ENCODE measurements at places on chromosomes 5 and 9.

GRCh38 chr9:68805890-68806517, 101.0 kb downstream of the PIP5K1B start:
- DNase-seq, result no peak

DNA sequence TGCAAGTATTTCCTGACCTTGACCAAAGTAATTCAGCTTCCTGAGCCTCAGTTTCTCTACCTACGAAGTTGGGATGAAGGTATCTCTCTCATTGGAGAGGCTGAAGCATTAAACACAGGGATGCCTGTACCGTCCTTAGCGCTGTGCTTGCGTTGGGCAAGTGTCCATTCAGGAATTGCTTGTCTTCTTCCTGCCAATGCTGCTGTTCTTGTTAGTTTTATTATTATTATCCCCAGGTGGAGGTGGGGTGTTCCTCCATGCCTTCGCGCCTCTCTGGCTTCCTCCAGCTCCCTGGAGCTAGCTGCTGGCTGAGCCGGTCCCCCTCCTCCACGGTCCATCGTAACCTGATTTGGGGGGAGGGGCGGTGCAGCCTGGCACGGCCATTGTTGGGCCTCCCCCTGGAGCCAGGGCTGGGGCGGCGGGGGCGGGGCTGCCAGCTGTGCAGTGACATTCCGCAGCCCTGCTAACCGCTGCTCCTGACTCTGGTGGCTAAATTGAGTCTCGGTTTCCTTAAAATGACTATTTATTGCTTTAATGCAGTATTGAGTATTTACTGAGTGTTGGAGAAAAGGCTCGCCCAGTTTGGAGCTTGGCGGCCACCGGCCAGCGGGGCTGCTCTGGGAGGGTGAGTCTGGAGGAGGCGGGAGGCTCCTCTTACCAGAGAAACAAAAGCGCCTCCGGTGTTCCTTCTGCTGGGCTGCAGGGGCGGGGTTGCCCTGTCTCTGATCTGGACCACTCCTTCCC, 51.3 kb downstream of the LMX1B start:
- no peak for DNase-seq

- DNase-seq, result no peak
Measured at GRCh38 chr5:121872856-121873255, 21.2 kb downstream of the FTMT start.

GRCh38 chr5:18091142-18091541, 456.9 kb downstream of the TAF11L14 start:
- no peak for DNase-seq

DNA sequence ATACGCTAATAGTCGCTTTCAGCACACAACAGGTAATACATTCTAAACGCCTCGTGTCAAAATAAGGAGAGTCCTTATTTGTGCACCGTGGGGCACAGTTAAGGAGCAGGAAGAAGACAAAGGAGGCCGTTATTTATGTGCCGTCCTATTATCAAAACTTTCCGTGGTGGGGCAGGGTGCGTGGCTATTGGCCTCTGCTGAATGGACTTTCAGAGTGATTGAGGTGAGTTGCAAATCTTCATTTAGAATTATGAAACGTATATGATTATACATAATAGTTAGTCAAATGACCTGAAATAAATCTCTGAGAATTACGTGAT, 833 bp downstream of the C5orf24 start:
- no peak for DNase-seq

DNA sequence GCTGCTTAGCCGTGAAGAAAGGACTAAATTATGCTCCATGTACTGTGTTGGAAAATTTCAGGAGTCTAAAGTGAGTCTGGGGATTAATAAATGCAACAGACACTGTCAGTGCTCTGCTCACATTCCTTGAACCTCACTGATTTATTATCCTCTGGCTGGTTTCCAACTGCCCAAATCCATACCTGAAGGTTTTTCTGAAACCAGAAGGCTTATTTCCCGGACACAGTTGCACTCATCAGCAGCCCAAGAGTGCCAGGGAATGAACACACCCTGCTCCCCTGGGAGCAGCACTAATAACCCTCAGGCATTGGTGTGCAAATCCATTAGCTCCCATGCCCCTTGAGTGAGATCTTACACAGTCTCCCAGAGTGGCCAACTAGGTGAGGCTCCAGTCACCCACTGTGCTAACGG, 38.7 kb downstream of the F2R start:
- DNase-seq, result no peak

GRCh38 chr5:97838214-97838613, 655.2 kb upstream of the RIOK2 start:
- no peak for DNase-seq

DNA sequence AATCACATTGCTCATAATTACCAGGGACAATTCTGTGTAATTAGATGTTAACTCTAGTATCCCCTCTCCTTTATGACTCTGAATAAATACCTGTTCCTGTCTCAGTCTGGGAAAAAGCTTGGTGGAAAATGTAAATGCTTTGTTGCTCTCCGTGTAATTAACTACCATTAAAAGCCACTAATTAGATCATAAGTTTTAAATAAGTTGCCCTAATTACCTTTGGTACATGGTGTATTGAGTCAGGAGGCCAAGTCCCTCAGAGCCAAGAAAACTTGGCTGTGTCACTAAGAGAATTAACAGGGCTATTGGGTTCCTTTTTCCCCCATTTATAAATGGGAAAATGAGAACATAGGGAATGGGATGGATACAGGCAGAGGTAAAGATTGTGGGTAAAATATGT, 617.6 kb downstream of the TLR4 start:
- DNase-seq, result no peak

GRCh38 chr9:81621118-81621517, 68.2 kb downstream of the TLE1 start:
- DNase-seq, result no peak

DNA sequence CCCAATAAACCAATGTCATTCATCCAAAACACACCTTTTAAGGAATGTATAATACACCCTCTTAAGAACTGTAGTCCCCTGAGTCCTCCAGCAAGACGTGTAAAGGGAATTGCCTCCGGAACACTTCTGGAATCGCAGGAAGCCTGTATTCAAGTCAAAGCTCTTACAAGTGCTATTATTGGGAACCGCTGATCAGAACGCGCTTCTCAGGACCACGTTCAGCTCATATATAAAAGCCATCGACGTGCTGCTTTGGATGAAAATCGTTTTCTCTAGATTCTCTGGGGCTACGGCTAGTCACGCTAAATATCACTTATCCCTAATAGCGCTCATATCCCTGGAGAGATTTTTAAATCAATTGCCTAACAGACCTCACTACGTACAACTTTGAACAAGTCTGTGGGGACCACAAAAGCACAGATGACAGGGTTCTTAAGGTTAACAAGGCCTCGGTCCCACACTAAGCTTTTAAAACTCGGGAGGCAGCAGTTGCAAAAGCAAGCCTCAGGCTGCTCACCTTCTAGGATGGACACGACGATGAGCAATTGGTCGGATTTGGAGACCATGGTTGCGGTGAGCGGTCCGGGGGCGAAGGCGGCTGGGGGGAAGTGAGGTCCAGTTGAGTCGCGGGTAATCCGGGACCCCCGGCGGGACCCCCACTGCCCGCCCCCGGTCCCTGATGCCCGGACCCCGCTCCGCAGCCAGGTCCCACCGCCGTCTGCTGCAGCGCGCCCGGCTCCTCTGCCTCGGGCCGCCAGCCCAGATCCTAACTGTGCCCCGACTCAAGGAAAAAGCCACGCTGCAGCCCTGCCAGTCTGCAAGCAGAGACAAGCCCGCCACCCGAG, 548 bp downstream of the CEP120 start:
- no peak for DNase-seq

DNA sequence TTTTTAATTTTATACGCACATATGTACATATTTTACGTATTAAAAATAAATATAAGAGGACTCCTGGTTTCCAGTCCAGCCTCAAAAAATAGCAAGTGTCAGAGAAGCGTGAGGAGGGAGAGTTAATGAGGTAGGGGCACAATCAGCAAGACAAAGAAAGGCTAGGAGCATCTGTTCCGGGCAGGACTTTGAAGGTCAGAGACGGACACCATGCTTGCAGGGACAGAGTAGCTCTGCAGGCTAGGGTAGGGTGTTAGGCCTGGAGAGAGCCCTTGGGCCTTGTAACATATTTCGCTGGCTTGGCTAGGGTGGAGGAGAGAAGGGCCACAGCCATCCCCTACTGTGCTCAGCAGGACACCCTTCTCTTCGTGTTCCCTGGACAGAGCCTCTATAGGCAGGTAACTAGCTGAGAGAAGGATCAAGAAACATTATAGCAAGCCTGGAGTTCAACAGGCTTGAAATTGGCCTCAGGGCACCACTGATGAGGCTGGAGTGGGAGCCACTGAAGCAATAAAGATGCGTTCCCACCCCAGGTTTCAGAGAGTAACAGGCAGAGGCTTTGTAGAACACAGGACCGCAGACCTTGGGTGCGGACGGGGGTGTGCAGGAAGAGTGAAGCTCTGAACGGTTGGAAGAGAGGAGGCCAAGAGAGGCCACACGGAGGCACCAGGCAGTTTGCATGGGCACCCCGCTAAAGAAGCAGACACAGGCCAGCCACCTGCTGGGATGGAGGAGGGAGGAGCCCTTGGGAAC, 9.7 kb upstream of the IPPK start:
- no peak for DNase-seq

DNA sequence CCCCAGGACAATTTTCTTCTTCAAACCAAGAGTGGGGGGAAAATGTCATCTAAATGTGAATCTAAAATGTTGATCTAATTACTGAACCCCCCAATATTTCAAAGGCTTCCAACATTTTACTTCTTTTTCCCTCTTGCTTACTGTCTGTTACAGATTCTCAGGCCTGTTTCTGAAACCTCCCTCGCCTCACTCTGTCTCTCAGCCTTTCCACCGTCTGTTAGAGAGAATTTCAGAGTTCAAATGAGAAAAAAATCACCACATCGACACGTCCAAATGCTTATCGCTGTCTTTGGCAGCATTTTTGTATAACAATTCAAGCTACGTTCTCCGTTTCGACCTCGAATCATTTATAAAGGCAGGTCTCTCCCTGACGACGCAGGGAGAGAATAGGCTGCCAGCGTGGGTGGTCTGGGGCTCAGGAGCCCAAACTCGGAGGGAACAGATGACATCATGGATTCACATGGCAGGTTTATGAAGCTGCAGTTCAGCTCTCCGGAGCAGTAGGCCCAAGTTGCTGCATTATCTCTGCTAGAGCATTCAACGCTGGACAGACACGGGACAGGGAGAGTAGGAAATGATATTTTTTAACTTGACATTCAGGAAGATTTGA, 139.8 kb downstream of the GAS1 start:
- no peak for DNase-seq

GRCh38 chr9:3398232-3398648, 127.6 kb downstream of the RFX3 start:
- DNase-seq, result no peak

- DNase-seq, result no peak
Measured at GRCh38 chr5:138837160-138837559, 38.0 kb downstream of the LRRTM2 start.

- no peak for DNase-seq
Measured at GRCh38 chr5:157049605-157050004, 9.3 kb downstream of the HAVCR1 start.

DNA sequence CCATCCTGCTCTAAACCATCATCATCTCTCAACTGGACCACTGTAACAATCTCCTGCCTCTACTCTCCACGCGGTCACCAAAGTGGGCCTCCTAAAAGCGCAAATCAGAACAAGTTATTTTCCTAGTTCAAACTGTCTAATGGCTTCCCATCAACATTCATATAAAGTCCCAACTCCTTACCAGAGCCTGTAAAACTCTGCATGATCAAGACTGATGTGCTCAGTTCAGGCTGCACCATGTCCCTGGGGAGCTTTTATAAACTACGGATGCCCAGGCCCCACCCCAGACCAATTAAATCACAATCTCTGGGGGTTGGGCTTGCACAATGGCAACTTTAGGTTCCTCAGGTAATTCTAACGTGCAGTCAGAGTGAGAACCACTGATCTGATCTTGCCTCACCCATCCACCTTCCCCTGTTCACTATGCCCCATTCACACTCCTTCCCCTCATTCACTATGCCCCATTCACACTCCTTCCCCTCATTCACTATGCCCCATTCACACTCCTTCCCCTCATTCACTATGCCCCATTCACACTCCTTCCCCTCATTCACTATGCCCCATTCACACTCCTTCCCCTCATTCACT, 129.2 kb downstream of the DCP2 start:
- DNase-seq, result no peak

DNA sequence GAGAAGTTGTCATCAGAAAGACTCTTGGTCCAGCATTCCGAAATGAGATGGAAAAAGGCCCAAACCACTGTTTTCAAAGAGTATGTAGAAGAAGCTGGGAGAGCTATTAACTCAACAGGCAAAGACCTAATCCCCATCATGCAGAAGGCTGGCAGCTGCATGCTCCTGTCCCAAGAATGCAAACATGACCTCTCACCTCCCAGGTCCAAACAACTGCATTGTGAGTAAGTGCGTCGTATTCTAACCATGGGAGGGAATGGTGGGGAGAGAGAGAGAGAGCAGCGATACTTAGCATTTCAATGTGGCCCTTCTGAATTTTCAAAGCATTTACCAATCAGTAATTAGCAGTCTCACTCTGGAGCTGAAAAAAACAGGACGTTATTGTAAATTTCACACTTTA, 27.6 kb downstream of the TRPC7 start:
- DNase-seq, result no peak

DNA sequence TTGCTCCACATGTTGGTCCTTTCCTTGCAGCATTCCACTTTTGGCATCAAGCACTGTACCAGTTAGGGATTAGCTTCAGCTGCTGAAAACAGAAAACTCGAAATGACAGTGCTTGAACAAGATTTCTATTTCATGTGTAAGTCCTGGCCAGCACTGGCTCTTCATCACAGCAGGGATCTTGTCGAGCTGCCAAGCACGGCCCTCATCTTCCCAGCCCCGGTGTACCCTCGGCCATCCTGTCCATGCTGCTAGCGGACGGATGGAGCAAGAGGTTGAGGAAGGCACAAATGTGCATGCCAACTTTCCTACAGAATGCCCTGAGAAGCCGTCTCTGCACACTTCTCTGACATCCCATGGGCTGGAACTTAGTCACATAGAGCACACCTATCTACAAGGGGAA, 130.6 kb downstream of the TENT4A start:
- DNase-seq, result no peak

GRCh38 chr9:86771420-86771819, 175.9 kb downstream of the GAS1 start:
- DNase-seq, result no peak

- DNase-seq, result no peak
Measured at GRCh38 chr5:66796305-66797292, 200.4 kb downstream of the MAST4 start.

Data from NCI-H1930 (cell line).